ENCODE measurements at places on chromosomes 3 and 15.

GRCh38 chr15:55408012-55408928 lies at the start of the genes CCPG1 and PIERCE2:
CCPG1 (minus strand) TSS chr15:55408359; CDS start chr15:55389424, 18,935 bp downstream.
PIERCE2 (plus strand) TSS chr15:55408495; CDS start chr15:55408769, 274 bp downstream.
- peak; percentile 95 for DNase-seq

GRCh38 chr15:82186719-82187406 lies 75.7 kb downstream of the EFL1 start:
- no peak for DNase-seq

DNA sequence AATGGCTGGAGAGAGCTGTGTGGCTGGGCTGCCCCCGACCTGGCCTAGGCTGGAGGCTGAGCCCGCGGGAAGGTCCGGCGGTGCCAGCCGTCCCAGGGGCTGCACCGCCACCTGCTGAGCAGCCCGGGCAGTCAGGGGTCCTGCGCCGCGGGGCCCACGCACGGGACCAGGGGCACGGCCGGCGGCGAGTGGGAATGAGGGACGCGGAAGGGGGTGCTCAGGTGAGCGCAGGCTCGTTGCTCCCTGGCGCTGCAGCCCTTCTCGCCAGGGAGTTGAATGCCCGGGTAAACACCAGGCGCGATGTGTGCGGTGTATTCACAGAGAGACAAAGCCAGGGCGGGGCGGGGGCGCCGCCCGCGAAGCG lies 666 bp upstream of the SEMA3F start:
- no peak for DNase-seq

GRCh38 chr3:46089237-46090011 lies 62.1 kb upstream of the XCR1 start:
- DNase-seq: peak; percentile 42

GRCh38 chr3:141076797-141077571 lies 25.8 kb downstream of the SPSB4 start:
- DNase-seq: peak; percentile 79

DNA sequence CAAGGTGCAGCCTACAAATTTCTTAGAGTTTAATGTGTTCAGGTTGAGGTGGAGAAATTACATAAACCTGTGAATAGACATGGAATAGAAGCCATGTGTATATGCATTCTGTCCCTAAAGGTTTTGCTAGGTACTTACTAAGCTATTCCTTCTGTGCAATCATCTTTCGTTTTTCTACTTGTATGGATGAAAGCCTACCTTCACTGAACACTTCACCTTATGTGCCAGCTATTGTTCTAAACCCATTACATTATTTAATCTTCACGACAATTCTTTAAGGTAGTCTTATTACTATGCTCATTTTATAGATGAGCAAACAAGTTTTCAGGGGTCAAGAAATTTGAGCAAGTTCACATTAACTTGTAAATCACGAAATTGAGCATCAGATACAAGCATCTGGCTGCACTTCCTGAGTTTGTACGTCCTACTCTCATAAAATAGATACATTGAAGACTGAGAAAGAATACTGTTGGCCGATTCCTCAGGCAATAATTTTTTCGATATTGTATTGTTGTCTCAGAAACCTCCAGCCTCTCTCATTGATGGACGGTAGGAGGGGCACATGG lies 635 bp upstream of the RCN2 start:
- DNase-seq: no peak

DNA sequence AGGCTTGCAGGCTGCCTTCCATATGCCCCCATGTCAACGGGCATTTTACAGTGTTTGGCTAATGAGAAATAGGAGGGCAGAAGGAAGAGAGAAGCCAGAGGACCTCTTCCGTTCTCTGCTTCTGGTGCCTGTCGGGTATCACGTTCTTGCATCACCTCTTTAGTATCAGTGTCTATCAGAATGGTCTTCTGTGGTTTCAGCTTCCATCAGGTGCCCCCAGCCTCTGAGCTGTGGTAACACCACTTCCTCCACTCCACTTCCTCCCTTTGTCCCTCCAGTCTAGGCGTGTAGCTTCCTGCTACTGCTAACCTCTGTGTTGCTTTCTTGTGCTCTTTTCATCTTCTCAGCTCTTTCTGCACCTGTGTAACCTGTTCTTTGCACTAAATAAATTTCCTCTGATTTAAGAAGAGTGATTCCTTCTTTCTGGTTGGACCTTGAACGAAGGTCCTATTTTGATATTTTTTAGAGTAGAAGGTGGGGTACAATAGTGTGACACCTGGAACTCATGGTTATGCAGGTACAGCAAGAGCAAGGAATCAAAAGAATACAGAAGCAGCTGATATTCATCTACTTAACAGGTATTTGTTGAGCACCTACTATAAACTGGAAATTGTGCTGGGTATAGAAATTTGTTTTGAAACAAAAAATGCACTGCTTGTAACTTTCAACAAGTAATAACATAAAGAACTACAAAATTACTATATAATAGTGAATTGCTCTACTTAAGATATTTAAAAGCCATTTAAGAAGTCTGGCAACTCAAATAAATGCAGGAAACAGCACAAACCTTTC lies 27.4 kb upstream of the FOXB1 start:
- DNase-seq: no peak

DNA sequence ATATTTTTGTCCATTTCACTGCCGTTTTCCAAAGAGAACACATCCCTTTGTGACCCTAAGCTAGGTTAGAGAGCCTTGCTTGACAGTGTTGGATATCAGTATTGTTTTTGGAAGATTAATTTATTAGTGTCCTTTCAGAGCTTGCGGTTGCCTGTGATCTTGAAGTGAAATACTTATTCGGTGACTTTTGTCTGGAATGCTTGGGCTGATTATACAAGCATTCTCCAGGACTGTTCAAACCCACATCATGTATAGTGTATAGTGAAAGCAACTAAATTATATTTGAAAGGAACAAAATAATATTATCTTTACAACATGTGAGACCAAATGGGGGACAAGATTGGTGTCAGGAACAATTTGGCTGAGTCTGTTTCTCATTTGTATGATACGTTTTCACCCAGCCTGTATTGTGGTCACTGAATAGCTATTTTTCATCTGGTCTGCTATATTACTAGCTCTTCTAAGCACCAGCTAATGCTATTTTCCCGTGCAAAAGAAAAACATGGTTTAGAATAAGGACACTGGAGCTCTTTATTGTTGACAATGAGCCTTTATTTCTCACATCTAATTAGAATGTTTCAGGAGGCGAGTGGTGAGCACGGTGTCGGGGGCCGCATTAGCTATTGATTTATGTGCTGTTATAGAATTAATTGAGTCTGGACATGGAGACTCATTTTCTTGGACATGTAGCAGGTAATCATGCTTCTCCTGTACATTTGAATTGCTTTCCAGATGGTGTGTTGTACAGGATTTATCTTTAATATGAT lies 158.1 kb downstream of the APBA2 start:
- DNase-seq: peak; percentile 74

Measured in fibroblast of skin of scalp (primary cell).